ENCODE measurements at places on chromosomes 1 and 21.

DNA sequence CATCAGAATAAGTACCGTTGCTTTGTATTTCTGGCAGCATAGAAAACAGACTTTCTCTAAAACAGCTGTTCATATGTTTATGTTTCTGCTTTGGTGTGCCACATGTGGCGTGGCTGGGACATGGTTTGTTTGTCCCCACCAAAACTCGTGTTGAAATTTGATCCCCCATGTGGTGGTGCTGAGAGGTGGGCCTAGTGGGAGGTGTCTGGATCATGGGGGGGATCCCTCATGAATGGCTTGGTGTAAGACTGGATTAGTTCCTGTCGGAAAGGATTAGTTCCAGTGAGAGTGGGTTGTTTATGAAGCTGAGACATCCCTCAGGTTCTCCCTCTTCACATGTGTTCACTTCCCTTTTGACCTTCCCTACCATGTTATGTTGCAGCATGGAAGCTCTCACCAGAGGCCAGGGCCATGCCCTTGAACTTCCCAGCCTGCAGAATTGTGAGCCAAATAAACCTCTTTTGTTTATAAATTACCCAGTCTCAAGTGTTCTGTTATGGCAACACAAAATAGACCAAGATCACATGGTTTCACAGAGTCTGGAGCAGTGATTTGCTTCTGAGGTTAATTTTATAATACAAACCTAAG, 17.9 kb upstream of the H3-3A start:
- peak; percentile 49 for DNase-seq

- DNase-seq, result no peak
Measured at GRCh38 chr1:209370241-209370995, 213.1 kb upstream of the CAMK1G start.

DNA sequence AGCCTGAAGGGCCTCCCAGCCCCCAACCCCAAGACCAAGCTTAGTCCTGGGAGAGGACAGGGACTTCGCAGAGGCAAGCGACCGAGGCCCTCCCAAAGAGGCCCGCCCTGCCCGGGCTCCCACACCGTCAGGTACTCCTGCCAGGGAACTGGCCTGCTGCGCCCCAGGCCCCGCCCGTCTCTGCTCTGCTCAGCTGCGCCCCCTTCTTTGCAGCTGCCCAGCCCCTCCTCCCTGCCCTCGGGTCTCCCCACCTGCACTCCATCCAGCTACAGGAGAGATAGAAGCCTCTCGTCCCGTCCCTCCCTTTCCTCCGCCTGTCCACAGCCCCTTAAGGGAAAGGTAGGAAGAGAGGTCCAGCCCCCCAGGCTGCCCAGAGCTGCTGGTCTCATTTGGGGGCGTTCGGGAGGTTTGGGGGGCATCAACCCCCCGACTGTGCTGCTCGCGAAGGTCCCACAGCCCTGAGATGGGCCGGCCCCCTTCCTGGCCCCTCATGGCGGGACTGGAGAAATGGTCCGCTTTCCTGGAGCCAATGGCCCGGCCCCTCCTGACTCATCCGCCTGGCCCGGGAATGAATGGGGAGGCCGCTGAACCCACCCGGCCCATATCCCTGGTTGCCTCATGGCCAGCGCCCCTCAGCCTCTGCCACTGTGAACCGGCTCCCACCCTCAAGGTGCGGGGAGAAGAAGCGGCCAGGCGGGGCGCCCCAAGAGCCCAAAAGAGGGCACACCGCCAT, 21.9 kb upstream of the ARF1 start:
- DNase-seq, result no peak

DNA sequence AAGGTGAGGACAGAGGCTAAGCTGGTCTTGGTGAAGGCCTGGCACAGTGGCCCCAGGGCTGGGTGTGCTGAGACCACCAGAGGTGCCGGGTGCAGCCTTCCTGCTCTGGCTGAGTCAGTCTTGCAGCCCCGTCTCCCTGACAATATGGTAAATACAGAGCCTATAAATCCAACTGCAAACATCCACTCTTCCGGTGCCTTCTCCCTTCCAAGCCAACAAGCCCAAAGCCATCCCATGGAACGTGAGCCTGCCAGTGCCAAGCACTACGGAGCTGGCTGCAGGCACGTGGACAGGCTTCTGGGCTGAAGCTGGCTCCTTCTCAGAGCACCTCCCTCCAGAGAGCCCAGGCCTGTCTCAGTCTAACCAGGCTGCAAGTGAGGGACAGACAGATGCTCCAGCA, 70.0 kb downstream of the TRABD2B start:
- DNase-seq, result no peak

DNA sequence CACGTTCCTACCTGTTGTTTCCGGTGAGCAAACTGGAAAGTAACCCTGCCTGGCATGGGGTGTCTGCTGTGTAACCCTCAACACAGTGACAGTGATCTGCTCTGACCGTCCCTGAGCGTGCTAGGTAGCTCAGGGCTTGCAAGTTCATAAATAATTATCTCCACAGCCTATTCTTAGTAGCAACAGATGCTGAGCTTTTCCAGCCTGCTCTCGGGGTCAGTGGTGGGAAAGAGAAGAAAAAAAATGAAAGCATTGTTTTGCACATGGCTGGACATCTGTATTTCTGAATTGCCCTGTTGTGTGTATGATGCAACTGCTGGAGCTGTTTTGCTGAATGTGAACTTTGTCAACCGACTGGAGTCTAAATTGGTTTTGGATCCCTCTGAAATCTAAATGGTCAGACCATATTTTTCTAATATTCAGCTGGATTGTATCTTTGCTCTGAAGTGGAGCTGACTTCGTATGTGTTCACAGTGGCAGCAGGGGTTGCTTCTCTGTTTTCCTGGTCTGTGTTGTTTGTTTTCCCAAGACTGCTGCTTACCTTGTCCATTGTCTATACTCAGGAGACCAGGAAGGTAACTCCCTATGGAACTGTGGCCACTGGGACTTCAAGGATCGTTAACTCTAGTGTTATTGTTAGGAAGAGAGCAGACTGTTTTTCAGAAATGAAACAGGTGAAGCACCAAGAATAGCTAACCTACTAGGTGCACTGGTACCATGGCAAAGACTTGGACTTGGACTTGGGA, 27.0 kb downstream of the TGFB2 start:
- DNase-seq, result no peak

DNA sequence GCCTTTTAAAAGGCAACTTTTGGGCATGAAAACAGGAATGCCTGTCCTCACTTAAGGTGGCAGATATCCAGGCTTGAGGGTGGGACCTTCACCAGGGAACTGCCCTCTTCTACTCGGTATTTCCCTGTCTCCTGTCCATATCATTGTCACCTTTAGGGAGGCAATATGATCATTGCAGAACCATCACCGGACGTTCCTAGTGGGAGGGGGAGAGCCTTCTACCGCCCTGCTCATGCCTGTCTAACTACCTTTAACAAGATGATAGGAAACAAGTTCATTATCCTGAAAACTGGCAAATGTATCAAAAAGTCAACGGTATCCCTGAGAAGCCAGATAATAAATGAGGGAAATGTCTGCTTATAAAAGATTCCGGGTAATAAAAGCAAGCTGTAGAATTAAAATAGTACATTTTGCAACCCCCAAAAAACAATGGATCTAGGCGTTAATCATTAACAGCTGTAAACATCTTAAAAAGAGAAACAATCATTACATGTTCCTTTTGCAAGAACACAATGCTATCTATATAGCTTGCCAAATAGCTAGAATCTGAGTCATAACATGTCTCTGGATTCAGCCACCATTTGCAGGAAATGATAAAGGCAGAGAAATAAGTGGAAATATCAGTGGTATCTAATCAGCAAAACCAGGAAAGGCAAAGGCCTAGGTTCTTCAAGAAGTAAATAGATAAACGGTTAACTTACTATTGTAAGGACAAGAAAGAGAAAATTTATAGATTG, 852.9 kb upstream of the ADGRL4 start:
- no peak for DNase-seq

GRCh38 chr1:9027307-9027706, 1.1 kb upstream of the SLC2A7 start:
- DNase-seq, result no peak

DNA sequence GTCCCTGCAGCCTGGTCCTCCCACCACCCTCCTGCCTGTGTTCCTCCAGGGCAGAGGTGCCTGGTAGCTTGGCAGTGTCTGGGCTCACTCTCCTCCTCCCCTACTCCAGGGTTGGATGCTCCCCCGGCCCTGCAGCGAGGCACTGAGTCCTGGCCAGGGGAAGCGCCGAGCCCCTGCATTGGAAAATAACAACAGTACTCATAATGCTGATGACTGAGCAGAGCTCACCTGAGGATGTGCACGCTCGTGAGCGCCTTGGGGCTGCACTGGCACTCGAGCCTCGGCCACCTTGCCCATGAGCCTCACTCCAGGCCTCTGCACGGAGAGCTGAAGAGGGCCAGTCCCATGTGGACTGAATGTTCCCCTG, 6.0 kb upstream of the ACTRT2 start:
- DNase-seq, result no peak

DNA sequence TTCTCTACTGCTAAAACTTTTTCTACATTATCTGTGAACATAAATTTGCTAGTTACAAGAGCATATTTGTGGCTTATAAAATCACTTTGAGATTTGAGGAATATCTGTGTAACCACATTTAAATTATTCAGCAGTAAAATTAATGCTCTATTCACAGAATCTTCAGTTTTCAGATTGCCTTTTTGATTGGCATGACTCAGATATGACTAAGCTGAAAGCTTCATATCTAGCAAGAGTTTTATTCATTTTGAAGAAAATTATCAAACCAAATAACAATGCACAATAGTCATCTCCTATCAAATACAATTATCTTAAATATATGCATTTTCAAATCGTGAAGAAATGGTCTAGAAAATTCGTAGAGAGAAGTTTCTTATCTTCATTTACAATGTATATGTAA, 1498.2 kb upstream of the B3GALT2 start:
- DNase-seq, result no peak

- peak; percentile 4 for DNase-seq
Measured at GRCh38 chr1:2448098-2448445, 28.0 kb upstream of the PLCH2 start.

Measured in inflammatory macrophage (primary cell).